GM13977 (cell line): ENCODE measurements at places on chromosomes 6 and 20.

- no peak for DNase-seq
These were observed 88.1 kb downstream of the RSPH3 start for GRCh38 chr6:158911746-158912480.

DNA sequence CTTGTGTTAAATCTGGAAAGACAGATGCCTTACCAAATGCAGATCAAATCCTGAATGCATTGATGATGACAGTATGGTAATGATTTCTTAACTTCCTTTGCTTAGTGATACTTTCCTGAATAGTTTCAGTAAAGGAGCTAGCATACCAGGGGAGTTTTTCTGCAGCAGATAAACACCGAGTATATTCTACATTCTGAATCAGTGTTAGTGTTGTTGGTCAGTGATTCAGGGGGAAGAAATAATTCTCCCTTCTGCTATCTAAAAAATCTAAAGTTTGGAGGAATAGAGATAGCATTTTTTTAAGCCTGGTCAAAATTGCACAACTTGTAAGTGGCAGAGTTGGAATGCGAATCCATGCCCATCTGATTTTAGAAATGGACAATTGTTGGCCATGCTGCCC lies 512.2 kb upstream of the MARCKS start:
- DNase-seq = no peak

- DNase-seq = no peak
These were observed 44.0 kb upstream of the BTN3A2 start for GRCh38 chr6:26321005-26321404.

DNA sequence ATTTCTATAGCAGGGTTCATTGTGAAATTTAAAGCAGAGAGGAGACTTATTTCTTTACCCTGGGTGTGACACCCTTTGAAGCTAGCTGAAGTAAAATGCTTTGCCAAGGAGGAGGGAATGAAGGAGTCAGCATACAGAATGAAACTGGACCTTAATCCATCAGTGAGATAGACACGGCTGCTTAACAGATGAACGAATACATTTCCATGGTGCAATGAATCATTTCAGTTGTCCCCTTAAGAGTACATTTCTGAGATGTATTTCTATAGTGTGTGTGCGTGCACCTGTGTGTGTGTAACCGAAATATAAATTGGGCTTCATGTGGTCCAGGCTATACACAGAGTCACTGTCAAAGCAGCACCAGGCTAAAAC lies 73.8 kb upstream of the CD93 start:
- DNase-seq = no peak

GRCh38 chr6:50966986-50967385 lies 148.3 kb downstream of the TFAP2B start:
- DNase-seq = no peak
